ENCODE measurements at places on chromosomes 16 and 17.

DNA sequence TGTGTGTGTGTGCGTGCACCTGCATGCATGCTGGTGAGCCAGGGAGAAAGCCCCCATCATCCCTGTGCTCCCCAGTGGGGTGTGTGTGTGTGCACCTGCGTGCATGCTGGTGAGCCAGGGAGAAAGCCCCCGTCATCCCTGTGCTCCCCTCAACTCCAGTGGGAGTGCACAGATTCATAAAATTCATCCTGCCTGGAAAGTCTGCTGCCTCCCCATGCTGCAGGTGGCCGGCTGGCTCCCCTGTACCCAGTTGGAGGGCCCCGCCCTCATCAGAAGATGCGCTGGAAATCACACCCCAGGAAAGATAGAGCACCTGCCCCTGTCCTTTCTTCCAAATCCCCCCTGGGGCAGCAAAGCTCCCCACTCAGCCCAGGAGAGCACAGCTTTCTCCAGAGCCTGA is 84.8 kb upstream of the DOC2B start:
- no peak for DNase-seq

- no peak for DNase-seq
Measured at GRCh38 chr16:68146585-68146984, 61.4 kb downstream of the NFATC3 start.

- no peak for DNase-seq
Measured at GRCh38 chr17:46195939-46196716, 2.9 kb upstream of the KANSL1 start.

DNA sequence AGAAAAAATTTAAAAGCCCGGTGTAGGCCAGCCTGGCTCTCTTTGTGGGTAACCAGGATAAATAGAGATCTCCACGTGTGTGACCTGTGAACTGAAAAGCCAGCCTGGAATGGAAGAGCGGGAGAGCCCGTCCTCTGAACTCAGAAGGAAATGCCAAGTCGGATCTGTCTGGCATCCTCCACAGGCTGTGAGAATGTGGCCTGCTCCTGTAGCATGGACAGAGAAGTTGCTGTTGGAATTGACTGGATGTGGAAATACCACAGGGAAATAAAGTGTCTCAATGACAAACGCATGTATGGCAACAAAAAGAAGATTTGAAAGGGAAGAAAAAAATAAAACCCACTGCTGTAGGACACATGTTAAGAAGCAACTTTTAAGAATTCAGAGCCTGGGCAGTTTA is 6.7 kb downstream of the KLHL36 start:
- no peak for DNase-seq

- no peak for DNase-seq
Measured at GRCh38 chr16:68009157-68009735, 6.5 kb downstream of the DPEP2NB start.

- DNase-seq, result no peak
Measured at GRCh38 chr16:1527836-1528811, 5.3 kb upstream of the TMEM204 start.

GRCh38 chr16:88473666-88474534 is 20.8 kb downstream of the ZFPM1 start:
- DNase-seq, result no peak

DNA sequence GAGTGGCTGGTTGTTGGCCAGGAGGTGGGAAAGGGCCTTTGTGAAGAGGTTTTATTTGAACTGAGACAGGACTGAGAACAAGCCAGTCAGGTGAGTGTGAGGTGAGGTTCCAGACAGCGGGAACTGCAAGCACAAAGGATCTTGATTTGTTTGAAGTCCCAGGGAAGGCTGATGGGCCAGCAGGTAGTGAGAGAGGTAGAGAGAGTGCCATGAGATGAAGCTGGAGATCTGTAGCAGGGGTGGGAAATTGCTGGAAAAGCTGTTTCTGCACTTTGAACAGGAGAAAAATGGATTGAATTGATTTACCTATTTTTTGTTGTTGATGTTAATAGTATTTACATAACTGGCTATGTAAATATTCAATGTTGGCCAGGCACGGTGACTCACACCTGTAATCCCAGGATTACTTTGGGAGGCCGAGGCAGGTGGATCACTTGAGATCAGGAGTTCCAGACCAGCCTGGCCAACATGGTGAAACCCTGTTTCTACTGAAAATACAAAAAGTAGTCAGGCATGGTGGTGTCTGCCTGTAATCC is 7.7 kb upstream of the DCTPP1 start:
- DNase-seq, result peak; percentile 66

- no peak for DNase-seq
Measured at GRCh38 chr16:53936052-53936451, 232.1 kb downstream of the FTO start.

DNA sequence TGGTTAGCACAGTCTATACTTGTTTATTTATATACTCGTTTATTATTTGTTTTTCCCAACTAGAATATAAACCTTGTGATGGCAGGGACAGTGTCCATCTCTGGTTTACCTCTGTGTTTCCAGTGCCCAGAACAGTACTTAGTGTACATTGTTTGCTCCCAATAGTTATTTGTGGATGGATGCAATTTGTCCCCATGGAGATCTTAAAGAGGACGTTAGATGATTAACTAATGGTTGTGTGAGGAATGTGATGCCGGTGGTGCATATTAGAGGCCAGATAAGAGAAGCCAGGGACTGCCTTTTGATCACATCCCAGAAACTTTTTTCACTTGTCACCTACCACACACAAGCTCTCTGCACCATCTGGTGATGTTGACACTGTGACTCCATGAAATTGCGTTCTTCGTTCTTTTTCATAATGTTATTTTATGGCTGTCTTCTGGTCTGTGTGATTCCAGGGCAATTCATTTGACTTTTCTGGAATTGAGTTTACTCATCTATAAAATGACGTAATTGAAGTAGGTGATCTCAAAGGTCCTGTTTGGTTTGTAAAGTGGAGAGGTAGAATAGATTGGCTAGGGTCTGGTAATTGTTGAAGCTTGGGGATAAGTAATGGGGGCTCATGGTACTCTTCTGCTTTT is 1.2 kb downstream of the COX10 start:
- DNase-seq, result no peak

DNA sequence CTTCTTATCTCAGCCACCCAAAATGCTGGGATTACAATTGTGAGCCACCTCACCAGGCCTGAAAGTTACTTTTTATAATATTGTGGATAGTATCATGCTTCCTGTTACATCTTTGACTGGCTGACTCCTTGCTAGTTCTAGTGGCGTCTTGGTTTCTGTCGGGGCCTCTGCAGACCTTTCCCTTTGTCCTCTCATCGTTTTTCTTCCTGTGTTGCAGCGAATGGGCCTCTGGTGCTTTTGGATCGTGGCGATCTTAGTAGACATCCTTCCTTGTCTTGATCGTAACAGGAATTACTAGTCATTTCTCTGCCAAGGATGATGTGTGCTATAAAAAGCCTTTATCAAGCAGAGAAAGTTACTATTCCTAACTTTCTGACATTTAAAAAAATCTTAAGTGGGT is 20.8 kb downstream of the ASPSCR1 start:
- DNase-seq, result no peak

GRCh38 chr17:68431661-68432071 is 25.6 kb downstream of the WIPI1 start:
- no peak for DNase-seq
